ENCODE measurements at places on chromosomes 11 and 22.

GRCh38 chr11:87493516-87493915 is 455.8 kb downstream of the TMEM135 start:
- no peak for DNase-seq

DNA sequence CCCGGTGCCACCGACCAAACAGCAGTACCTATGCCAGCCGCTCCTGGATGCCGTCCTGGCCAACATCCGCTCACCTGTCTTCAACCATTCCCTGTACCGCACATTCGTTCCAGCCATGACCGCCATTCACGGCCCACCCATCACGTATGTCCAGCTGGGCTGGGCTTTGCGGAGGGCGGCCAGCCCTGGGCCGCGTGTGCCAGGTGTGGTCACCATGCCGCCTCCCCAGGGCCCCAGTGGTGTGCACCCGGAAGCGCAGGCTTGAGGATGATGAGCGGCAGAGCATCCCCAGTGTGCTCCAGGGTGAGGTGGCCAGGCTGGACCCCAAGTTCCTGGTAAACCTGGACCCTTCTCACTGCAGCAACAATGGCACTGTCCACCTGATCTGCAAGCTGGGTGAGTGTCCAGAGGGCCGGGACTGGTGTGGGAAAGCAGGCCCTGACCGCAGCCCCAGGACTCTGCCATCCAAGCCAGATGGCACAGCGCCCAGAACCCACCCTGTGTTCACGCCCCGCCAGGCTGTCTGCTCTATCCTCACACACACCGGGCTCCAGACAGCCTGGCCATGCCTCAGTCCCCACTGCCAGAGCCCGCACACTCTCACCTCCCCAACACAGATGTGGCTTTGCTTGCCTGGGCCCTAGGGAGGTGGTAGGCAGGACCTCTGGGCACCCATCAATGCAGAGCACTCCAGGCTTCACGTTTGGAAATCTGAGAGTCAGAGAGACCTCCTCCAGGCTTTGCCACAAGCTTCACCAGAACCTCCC is 77.6 kb downstream of the MED15 start:
- peak; percentile 56 for DNase-seq

DNA sequence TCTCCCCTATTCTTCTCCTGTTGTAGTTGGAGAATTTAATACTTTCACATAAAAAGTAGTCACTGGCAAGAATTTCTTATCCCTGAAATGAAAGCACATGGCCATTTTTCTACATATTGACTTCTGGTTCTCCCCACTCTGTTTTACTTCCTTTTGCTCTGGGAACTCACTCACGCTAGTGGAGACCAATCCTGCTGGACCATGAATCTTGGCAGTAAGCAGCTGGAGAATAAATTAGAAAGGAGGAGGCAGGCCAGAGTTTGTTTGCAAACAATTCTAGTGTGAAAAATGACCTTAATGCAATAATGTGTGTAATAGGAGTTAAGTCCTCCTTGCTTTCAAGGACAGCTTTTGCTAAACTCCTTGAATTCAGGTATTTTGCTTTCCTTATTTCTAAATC is 412.3 kb upstream of the CHORDC1 start:
- DNase-seq = no peak

DNA sequence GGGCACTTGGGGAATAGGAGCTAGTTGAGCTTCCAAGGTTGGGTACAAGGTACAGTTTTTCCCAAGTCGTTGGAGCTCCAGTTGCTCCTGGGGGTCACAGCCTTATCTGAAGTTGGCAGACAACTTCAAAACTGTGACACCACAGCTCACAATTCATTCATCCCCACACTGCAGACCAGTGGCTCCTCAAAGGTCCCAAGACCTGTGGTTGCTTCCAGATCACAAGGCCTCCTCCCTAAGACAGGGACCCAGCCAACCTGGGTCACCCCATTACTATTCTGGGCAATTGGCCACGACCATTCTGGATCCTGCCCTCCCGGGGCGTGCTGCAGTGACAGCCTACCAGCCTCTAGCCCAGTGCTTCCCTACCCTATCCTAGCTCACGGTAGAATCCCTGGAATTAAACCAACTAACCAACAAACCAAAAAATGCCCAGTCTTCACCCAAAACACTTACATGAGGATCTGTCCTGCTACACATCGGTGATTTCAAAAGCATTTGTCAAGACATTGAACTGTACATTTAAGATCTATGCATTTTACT is 862 bp upstream of the PDXP start:
- DNase-seq = no peak

GRCh38 chr11:33899400-33900037 is 7.6 kb upstream of the LMO2 start:
- peak; percentile 46 for DNase-seq

DNA sequence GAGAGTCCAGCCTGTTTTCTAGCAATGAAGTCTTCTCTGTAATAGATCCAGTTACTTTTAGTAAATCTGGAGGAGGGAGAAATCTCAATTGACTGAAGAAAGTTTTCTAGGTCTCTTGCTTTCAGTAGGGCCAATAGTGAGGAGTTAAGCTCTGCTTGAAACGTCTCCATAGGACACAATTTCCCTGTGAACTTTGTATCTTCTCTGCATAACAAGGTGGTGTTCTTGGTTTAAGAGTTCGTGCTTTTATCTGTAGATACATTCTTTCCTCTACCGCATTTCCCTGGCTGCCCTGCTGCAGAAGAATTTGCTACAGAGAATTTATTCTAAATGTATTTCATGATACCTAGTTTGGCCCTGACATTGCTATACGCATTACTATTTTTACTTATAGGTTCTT is 183.1 kb downstream of the ARHGAP42 start:
- DNase-seq = no peak

DNA sequence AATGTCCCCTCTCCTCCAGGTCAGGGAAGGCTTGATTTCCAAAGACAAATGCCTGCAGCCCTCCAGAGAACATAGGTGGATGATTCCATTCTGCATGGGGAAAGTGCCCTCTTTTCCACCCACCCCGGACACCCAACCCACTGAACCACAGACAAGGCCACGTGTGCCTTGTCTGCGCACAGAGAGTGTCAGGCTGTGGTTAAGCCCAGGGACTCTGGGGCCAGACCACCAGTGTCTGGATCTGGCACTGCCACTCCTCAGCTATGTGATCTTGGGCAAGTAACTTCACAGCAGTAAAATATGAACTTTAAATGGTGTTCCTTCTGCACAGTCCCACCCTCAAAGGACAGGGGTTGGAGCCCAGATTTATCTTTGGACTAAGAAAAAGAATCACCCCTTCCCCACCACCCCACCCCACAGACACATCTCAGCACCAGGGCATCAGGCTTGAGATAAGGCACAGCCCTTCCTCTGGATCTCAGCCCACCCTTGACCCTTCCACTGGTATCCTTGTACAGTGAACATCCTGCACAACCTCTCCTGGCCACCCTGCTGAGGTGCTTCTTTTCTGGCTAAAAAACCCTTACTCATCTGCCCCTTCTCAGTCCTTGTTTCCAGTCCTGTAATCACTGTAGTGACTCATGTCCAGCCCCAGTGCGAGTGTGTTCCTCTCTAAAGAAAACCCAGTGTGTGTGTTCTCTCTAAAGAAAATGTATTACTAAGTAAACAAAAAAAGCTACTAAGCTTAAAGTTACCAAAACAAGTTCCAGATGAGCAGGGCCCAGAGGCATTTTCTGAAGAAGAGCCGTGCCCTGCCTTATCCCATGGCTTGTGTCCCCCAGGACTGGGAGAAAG is 1.9 kb upstream of the PTGDR2 start:
- DNase-seq = no peak

DNA sequence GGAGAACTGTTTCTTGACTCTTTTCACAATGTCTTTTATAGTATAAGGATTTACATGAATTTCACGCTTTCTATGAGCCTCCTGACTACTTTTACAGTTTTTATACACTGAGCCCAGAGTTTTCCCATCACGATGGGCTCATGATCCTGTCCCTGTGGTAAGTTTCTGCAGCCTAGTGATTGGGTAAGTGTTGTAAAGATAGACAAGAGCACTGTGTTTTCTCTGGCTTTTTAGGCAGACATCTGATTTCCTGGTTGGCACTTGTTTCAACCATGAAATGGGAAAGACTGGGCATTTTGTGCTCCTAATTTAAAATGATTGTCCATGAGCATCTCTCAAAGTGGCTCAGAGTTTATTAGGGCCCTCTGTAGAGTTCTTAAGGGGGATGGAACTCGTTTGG is 299.0 kb downstream of the FAT3 start:
- no peak for DNase-seq

- DNase-seq = no peak
Measured at GRCh38 chr11:37483761-37484160, 885.7 kb upstream of the RAG2 start.
